ENCODE measurements at places on chromosomes 1 and 21.

DNA sequence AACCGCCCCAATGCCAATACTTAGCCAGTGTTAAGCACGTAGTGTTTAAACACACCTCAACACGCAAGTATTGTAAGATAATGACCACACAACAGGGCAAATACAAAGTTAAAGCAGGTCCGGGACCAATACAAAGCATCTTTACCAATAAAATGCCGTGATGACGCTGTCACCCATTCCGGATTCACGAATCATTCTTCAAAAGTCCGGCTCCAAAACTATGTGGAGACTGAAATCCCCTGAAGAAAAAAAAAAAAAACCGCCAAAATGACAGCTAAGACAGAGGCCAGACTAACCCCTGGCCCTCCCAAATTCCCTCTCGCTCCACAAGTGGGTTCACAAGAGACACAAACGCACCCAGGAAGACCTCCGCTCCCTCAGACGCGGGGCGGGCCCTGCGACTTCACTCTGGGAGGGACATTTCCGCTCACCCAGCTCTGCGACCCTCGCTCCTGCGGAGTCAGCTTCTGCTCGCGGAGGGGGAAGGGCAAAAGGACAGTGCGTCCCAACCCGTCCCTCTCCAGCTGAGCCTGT is 625 bp upstream of the DARS2 start:
- DNase-seq: no peak

DNA sequence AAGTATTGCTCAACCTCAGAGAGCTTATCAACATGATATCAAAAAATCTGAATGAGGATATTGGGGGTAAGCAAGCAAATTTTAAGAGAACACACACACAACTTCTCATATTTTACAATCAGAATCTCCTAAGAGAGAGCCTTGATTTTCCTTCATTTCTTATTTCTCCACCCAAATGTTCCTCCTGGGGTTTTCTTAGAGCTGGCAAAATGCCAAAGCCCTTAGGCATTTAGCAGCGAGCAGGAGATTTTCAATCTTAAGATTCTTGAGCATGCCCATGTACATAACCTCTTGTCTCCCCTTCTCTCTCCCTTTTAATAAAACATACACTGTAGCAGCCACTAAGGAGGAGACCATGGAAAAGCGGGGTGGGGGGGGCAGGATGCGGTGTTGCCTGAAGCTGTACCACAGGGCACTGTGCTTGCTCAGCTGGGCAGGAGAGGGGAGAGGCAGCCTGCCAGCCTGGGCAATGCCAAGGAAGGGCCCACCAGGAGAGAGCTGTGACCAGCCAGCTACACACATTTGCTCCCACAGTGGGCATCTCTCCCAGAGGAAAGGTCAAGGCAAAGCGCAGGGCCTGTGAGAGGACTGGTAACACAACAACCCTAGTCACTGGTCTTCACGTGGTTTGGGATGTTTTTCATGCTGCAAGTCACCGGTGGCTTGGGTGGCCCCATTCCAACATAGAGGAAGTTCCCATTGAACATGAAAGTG is 4.3 kb downstream of the BRINP2 start:
- no peak for DNase-seq

DNA sequence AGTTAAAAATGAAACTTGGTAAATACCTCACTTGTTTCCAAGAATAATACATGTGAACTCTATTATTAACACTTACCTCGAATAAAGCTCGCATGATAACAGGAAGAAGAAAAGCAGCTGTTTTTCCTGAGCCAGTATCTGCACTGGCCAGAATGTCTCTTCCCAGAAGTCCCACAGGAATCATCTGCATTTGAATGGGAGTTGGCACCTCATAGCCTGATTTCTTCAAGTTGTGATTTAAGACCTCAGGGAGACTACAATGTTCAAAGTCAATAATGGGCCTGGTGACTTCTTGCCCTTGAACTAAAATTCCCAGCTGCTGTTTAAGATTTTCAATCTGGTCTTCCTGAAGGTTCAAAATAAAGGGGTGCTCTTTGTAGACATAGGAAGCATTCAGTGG is 3.8 kb downstream of the DDX59 start:
- no peak for DNase-seq

GRCh38 chr21:44846485-44847260 is 26.8 kb downstream of the PTTG1IP start:
- DNase-seq: peak; percentile 26

DNA sequence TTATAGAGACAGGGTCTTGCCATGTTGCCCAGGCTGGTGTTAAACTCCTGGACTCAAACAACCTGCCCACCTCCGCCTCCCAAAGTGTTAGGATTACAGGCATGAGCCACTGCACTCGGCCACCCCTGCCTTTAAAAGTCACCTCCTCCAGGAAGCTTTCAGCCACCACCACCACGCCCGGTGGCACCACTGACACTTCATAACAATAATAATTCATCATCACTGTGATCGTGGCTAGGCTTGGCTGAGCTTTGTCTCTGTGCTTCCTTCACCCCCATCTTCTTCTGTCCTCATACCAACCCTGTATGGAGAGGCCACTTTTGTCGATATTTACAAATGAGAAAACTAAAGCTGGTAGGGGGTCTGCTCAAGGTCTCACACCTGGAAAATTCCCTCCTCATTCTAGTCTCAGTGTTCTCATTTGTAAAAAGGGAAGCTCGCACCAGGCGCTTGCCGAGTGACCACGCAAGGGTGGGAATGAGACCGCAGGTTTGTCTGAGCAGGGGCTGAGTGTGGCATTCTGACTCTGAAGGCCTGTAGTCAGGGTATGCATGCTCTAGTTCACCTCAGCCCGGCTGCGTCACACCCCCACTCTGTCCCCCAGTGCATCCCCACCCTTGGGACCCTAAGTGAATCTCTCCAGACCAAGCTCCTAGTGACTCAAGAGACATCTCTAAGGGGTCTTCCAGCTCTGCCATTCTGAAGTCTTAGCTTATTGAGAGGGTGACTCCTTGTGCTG is 12.9 kb upstream of the EPHA2 start:
- DNase-seq: no peak

DNA sequence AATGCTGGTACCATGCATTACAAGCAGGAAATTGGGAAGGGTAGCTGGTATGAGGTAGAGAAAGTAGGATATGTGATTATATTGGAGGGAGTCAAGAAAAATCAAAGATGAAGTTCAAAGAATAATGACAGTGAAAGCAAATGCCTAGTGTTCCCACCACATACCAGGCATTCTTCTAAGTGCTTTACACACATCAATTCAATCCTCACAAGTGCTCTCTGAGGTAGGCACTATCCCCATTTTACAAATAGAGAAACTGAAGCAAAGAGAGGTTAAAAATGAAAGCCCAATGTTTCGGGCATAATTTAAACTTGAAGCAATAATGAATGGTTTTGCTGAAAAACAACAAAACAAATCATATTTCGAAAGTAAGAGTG is 40.1 kb upstream of the MCOLN3 start:
- DNase-seq: no peak

GRCh38 chr1:247336390-247336789 is 4.7 kb upstream of the ZNF496 start:
- DNase-seq: no peak

DNA sequence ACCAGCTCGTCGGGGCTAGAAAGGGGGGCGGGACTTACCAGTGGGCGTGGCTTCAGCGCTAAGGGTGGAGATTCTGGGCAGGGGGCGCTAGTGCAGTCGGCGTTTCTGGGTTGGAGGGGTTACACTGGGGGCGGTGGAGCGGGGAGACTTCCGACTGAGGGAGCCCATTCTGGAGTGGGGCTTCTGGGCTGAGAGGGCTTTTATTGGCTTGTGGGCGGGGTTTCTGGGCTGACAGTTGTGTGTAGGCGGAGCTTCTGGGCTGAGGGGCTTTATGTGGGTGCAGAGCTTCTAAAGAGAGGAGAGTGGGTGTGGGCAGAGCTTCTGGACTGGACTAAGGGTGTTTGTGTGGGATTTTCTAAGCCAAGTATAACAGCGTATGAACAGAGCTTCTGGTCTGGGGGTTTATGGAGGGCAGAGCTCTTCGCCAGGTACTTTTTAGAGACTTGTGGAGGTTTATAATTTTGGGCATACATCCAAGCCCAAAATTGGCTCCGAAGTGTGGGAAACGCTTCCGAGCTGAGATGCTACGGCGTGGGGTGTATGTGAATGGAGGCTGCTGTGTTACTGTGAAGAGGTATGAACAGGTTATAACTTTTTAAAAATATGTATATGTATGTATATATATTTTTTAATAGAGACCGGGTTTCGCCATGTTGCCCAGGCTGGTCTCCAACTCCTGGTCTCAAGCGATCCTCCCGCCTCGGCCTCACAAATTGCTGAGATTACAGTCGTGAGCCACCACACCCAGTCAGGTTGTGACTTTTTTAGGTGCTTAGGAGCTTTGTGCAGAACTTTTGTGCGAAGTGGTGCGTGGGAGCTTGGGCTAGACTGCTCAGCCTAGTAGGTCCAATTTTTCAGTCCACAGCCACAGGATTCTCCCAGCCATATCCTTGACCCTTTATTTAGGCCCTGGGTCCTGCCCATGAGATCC is 825 bp downstream of the TMEM39B start:
- no peak for DNase-seq

DNA sequence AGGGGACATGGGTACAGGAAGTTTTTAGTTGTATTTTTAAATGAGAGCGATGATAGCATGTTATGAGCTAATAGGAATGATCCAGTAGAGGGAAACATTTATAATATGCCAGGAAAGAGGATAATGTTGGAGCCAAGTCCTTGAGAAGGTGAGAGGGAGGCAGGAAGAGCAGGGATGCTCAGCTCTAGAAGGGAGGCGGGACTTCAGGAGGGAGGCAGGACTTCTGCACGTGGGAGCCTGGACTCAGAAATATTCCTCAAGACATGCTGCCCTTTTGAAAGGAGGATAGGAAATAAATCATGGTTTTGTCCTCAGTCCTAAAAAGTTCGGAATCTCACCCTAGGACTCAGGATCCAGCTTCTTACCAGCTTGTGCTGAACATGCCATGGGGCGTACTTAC is 5.9 kb downstream of the ADARB1 start:
- no peak for DNase-seq

DNA sequence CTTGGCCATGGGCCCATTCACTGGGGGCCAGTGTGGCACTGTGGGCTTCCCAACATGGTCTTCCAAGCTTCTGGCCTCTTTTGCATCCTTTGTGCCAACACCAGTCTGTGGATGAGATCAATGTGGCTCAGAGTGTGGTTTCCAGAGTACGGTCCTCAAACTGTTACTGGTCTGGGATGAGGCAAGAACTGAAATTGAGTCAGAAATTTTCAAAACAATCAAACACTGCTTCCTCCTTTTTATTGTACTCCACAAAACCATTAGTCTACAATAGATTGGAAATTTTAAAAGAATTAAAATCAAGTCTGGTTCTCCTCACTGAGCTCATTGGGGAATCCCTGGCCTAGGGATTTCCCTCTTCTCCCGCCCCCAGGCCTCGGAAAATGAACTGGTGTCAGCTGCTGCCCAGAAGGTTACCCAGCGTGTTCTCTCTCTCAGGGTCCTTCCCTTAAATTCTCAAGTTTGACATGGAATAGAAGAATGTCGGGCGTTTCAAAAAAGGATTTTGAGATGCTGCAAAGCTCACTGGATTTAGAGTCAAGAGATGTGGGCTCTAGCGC is 222.0 kb downstream of the SDCCAG8 start:
- no peak for DNase-seq

DNA sequence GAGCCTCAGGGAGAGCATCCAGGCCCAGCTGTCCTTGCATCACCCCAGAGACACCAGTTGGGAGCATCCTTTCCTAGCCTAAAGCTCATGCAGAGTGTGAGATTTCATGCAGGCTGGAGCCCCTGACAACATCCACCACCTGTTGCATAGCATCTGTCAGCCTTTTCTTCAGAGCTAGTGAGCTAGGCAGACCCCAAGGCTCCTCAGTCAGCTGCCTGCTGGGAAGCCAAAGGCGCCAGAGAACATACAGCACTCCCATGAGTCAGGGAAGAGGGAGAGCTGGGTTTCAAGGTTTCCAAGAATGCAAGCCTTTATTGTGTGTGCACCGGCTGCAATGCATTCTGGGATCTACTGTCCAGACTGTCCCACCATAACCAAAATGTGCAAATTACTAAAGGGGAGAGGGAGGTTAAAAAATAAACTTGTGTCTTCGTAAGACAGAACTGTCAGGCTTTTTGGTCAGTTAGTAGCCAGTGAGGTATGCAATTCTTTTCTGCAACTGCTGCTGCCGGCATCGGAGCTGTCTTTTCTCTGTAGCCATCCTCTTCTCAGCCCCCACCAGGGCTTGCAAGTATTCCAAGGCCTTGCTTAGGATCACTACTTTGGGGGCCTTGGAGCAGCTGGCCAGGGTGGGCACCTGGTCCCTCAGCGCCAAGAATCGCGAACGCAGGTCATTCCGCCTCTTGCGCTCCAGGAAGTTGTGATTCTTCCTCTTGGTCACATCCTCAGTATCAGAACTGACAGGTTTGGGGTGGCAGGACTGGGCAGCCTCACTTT is 4.6 kb downstream of the MYCL start:
- DNase-seq: no peak

- no peak for DNase-seq
These were observed 116.0 kb downstream of the ASTN1 start for GRCh38 chr1:177048314-177049069.

DNA sequence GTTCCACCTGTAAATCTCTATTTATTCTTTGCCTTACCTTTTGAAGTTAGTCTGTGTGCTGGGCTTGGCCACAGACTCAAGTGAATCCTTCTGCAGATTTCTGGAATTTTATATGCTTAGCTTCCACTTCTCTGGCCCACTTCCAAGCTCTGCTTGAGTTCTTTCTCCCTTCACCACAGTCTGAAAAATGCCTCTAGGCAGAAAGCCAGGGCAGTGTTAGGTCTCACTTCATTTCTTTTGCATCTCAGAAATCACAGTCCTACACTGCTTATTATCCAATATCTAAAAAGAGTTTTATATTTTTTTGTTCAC is 48.9 kb downstream of the INKA2 start:
- DNase-seq: no peak

DNA sequence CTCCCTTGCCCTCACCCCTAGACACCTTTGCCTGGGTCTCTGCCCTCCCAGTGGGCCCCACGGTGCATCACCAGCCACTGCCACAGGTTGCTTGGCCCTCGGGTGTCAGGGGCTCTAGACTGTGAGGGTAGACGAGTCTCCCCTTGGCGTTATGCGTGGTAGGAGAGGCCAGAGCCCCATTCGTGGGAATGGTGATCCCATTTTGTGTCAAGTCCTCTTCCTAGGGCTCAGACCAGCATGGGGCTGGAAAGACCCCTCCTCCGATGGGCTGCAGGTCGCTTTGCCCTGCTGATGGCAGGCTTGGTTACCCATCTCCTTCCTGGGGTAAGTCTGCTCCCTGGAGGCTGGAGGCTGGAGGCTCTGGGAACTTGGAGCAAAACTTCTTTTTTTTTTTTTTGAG is 42.4 kb downstream of the SLC30A1 start:
- no peak for DNase-seq
